ENCODE measurements at places on chromosomes 6 and 20.
A peak's percentile ranks its signal among the peaks of the same experiment; 100 is the strongest.

GRCh38 chr6:115137910-115138309 lies 795.1 kb upstream of the HS3ST5 start:
- no peak for DNase-seq

- DNase-seq, result peak; percentile 14
Observed at GRCh38 chr20:8094415-8094818, 37.6 kb upstream of the PLCB1 start.

- DNase-seq, result no peak
Observed at GRCh38 chr6:36633915-36634314, 39.8 kb downstream of the SRSF3 start.

DNA sequence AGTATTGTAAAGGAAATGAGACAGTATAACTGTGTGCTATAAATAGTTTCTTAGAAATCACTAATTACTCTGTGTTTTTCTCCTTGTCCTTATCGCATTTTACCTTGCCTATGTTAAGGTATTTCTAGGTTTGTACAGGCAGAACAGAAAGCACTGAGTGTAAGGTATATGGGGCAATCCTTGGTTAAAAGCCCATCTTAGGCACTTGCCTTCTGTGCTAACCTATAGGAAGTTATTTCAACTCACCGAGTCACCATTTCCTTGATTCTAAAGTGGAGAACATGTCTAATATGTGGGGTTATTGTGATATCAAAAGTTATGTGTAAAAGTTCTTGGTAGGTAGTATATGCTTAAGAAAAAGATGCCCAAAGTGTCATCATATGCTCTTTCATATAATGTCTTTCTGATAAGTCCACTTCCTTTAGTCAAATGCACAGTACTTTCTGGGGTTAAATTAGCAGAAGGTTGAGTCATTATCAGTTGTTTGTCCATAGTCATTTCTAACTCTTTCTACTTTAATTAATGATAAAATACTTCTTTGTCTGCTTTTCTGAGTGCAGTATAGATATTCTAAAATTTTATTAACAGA lies 276.4 kb downstream of the UTRN start:
- no peak for DNase-seq

- DNase-seq, result no peak
Observed at GRCh38 chr6:143397227-143398222, 53.0 kb downstream of the ADAT2 start.

GRCh38 chr6:156033598-156033997 lies 578.0 kb upstream of the NOX3 start:
- no peak for DNase-seq

GRCh38 chr6:107105511-107106116 lies 9.7 kb downstream of the BEND3 start:
- no peak for DNase-seq

GRCh38 chr20:48220033-48220633 lies 434.9 kb upstream of the SULF2 start:
- no peak for DNase-seq
